ENCODE measurements at places on chromosomes 12 and 14. TPM values are rescaled to one million over a fixed set of nuclear protein-coding genes. Genes with fewer than 3 reads are reported as not detected.

- no peak for DNase-seq
Measured at GRCh38 chr12:125418902-125419564, 353.8 kb downstream of the AACS start.

DNA sequence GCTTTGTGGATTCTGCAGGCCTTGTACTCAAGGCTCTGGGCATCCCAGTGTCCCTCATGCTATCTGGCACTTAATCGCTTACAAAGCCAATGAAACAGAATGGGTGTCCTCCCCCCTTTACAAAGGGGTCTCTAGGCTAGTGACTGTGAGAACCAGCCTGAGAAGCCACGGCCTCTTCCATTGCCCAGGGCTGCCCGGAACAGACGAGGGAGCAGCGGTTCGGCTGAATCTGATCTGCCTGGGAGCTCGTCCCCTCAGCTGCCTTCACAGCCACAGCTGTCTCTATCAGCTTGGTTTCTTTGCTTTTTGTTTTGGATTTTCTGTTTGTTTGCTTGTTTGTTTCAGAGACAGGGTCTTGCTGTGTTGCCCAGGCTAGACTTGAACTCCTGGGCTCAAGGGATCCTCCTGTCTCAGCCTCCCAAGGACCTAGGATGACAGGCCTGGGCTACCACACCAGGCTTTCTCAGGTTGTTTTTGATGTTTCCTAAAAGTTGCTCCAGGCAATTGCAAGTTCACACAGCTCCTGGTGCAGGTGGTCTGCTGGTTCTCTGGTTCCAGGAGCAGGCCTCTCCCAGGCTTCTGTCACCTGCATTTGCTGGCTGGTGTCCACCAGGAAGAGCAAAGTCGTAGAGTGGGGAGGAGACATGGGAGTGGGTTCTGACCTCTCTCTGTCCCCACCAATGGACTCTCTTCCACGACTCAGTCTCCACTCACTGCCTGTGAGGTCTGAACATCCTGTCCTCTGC, 10.9 kb upstream of the RIN3 start:
- DNase-seq, result no peak

- DNase-seq, result no peak
Measured at GRCh38 chr14:83714151-83714550, 1815.8 kb upstream of the FLRT2 start.

DNA sequence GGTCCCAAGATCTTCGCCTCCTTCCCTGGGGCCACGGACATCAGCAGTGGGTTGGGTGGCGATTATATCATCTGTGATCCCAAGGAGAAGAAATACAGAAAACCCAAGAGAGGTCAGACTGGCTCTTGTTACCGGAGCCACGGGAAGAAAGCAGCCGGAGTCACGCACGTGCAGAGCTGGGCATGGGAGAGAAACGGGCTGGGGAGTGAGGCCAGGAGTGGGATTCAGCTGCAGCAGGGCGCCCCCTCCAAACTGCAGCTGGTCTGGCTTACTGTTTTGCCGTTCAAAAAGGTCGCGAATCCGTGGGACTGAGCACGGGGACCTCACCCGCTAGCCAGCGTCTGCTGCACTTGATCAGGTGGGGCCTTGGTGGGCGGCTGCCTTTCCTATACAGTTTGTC, 206.6 kb upstream of the PRMT8 start:
- no peak for DNase-seq

DNA sequence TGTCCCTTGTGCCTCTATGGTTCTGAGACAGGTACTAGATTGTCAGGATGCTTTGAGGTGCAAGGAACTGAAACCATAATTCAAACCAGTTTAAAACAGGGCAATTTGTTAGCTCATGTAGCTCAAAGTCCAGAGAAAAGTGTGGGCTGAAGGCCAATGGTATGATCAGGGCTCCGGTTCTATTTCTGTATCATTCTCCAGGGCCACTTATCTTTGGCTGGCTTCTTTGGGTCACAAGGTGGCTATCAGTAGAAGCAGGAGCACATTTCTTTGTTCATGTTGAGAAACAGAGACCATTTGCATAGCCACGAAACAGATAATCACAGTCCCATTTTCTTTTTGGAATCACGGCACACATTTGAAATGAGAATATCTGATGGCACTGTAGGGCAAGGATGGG, 294.9 kb downstream of the ETNK1 start:
- no peak for DNase-seq

GRCh38 chr14:72060460-72060859, 128.2 kb downstream of the RGS6 start:
- no peak for DNase-seq

DNA sequence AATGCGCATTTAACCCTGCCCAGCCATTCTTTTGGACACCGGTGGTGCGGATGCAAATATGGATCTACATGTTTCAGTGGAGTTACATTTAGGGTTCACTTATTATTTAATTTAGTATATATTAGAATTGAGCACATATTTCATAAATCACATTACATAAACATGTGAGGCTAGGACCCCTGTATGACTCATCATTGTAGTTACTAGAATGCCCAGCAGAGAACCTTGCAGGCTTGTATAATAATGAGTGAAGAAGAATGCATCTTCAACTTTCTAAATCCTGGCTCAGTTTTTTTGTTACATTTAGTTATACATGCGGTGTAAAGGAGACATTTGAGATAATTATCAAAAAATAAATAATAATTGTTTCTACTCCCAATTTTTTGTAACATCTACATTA, 369.0 kb downstream of the ATP23 start:
- DNase-seq, result peak; percentile 72

DNA sequence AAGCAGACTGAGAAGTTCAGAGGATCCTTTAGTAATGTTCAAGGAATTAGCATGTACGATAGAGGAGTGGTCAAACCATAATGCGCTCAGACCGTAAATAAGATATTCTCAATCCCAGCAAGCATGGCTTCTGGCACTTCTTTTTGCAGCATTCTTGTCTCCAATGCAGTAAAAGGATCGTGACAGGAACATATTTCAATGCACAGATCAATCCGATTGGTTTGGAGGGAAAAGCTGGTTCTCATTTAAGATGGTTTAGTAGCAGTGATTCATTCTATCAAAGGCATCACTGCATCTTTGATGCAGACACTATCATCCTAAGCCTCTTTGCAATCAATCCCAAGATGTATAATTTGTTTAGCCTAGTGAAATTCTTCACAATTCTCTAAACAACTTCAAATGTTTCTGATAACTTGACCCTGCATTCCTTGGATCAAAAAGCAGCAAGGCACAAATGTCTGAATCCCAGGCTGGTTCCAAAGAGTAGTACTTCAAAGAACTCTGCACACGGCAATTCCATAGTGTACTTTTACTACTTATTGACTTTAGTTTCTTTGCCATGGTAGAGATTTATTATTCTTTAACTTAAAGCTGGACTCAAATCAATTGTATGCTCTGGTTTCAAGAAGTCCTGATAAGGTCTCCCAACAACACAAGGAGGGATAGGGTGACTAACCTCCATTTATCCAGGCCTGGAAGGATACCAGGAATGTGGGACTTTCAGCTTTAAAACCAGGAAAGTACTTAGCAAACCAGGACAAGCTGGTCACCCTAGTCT, 96.8 kb upstream of the MDM1 start:
- peak; percentile 39 for DNase-seq

GRCh38 chr14:35197015-35197414, 74.7 kb downstream of the PRORP start:
- DNase-seq, result peak; percentile 41

GRCh38 chr12:6899837-6900519, 4.6 kb upstream of the LRRC23 start:
- no peak for DNase-seq

GRCh38 chr12:71958993-71959578, 20.4 kb downstream of the TPH2 start:
- DNase-seq, result no peak

- no peak for DNase-seq
Measured at GRCh38 chr14:33707716-33708115, 243.2 kb downstream of the EGLN3 start.

- DNase-seq, result no peak
Measured at GRCh38 chr14:57918791-57919190, 52.9 kb upstream of the SLC35F4 start.

- peak; percentile 34 for DNase-seq
Measured at GRCh38 chr14:96085369-96085768, 46.2 kb downstream of the C14orf132 start.

CPNE6 gene
- not detected for total RNA-seq

APOF gene
- not detected for total RNA-seq

CELA1 gene
- not detected for total RNA-seq

SLC22A17 gene
- 12.0 TPM for total RNA-seq

CCDC196 gene
- not detected for total RNA-seq
